Left renal pelvis (tissue), 4 donors: ENCODE measurements at places on chromosomes 3 and 15. TPM values are rescaled to one million over a fixed set of nuclear protein-coding genes. Genes with fewer than 3 reads are reported as not detected.

Gene TIMP4
- polyA plus RNA-seq: 0.93 TPM

DNA sequence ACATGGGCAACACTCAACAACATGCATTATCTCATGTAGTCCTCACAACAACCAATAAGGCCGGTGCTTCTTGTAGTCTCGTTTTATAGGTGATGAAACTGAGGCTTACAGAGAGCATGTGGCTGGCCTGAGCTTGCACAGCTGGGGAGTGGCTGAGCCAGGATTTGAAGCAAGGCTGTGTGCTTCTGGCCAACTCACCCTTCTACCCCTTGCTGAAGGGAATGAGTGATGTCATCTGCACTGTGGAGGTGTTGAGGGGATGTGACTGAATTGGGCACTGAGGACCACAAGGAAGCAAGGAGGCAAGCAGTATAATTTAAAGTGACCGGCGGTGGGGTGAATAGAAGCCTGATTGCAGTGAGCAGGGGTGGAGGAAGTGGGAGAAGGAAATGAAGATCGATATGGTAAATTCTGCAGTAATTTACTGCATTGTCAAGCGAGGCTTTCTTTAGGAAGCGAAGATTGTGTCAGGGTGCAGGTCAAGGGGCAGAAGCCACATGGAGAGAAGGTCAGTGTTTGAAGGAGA is 62.3 kb downstream of the MINAR1 start:
- DNase-seq: no peak

- no peak for DNase-seq
Observed at GRCh38 chr15:28895566-28895965, 9.8 kb downstream of the APBA2 start.

GRCh38 chr3:47892286-47893040 is 89.5 kb downstream of the DHX30 start:
- DNase-seq: no peak

DNA sequence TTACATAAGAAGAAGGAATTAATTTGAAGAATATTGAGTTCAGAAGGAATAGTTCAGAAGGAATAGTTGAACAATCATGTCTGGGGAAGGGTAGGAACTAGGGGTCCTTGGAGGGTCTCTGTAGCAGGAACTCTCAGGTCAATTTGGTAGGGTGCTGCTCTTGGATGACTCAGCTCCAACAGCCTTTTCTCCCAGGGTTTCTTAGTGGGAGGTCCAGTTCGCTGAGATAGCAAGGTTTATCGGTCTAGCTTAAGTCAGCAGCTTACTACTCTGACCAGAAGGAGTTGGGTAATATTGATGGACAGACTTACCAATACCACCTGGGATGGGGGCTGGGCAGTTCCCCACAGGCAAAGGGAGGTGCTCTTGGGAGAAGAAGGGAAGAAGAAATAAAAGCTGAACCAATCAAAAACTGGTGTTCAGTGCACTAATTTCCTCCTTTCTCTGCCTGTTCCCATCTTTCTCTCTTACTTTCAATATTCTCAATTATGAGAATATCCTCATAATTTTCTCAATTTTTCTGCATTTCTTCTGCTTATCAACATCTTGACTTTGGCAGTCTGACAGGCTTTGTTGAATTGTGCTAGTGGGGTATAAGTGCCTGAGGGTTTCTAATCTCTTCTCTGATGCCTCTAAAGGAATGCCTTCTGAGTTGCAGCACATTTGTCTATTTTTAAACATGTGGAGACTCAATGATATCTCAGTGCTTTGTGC is 14.4 kb upstream of the MITF start:
- DNase-seq: no peak

Gene ZNF662
- 23.5 TPM for polyA plus RNA-seq

DNA sequence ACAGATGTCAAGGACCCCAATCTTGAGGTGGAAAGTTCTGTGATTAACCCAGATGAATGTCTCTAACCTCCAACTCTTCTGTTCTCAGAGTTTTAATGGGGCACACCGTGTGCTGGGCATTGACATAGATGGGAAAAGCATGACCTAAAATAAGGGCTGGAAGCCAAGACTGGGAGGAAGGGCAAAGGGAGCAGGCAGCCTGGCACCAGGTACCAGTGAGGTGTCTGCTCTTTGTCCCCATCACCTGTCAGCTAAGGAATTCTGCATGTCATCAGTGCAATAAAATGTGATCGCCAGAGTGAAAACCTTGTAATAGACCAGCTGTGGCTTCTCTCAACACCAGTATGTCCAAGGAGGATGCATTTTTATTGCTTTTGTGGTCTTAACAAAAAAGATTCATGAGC is 143.5 kb upstream of the TPM1 start:
- no peak for DNase-seq

DNA sequence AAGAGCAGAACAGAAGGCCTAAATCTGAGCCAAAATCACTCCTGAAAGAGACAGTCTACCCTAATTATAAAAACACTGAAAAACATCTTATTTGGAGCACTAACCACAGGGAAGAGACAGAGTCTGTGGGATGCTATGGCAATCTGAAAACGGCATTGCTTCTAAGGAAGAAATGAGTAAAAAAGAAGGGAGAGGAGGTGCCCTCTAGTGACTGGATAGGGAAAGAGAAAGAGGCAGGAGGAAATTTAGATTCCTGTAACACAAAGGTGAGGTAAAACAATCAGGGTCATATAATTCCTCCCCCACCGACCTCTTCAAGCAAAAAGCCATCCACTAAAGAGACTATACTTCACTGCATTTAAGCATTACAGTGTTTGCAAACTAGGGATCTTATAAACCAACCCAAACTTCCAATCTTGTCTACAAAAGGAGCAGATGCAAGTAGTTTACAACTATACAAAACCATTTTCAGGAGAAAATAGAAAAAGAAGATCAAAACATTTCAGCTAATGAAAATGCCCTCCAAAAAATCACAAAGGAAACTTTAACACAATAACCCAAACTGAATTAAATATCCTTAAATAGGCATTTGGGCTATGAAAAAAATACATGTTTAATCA is 32.6 kb downstream of the HACD2 start:
- DNase-seq: no peak

Gene ROPN1B
- polyA plus RNA-seq: 0.47 TPM

Gene CCR8
- polyA plus RNA-seq: not detected

- DNase-seq: no peak
Observed at GRCh38 chr3:4724051-4724629, 231.0 kb downstream of the ITPR1 start.

Gene CASR
- polyA plus RNA-seq: 27.1 TPM

Gene REC114
- not detected for polyA plus RNA-seq

DNA sequence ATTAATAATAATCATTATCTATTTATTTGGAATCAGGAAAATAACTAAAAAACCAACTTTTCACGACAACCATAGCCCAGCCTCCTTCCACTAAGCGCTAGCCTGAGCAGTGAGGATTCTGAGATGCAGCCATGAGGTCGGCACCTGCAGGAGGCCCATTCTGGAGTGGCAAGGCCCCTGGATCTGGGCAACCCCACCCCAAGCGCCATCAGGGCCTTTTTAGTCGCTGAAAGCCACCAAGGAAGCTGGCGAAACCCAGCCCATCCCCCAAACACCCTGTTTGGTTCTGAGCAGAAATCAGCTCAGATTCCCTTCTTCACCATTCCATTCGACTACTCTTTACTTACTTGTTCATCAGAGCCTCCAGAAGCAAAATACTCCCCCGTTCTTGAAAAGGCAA is 29.5 kb downstream of the POC1A start:
- DNase-seq: no peak

Gene CLRN1
- not detected for polyA plus RNA-seq

- DNase-seq: no peak
Observed at GRCh38 chr15:87142096-87142495, 1062.4 kb downstream of the AGBL1 start.

- no peak for DNase-seq
Observed at GRCh38 chr3:128367761-128368160, 98.9 kb downstream of the DNAJB8 start.

DNA sequence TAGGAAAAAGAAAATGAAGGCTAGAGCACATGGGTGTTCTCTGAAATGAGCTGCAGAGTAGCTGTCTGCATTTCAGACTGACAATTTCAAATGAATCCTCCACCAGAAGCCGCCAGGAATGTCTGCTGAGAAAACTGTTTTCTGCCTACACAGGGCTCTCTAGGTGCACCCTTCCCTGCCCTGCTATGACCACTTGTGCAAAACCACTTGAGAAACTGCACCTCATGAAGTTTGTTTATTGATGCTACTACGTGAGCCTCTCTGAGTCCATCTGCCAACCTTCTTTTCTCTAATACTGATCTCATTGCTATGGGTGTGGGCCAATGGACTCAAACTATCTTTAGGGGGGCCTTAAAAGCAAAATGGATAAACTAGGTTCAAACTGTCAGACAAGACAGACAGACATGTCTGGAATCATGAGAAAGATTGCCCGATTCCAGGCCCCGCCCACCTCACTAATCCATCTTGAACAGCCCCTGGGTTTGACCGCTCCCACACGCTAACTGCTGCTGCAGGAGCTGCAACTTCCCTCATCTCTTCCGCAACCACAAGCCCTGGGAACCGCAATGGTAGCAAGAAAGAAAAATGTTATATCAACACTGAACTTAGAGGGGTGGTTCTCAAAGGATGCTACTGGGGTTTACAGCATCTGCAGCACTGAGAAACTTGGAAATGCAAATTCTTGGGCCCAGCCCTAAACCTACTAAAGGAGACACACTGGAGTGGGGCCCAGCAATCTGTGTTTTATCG is 9.0 kb upstream of the CD47 start:
- DNase-seq: no peak

Gene EXD1
- polyA plus RNA-seq: not detected

GRCh38 chr3:112814266-112814665 is 32.4 kb downstream of the CD200R1L start:
- no peak for DNase-seq

GRCh38 chr3:21766002-21766401 is 15.0 kb upstream of the ZNF385D start:
- DNase-seq: no peak

Gene CTXN2
- 0.09 TPM for polyA plus RNA-seq
